ENCODE measurements at places on chromosomes 2 and 18.

DNA sequence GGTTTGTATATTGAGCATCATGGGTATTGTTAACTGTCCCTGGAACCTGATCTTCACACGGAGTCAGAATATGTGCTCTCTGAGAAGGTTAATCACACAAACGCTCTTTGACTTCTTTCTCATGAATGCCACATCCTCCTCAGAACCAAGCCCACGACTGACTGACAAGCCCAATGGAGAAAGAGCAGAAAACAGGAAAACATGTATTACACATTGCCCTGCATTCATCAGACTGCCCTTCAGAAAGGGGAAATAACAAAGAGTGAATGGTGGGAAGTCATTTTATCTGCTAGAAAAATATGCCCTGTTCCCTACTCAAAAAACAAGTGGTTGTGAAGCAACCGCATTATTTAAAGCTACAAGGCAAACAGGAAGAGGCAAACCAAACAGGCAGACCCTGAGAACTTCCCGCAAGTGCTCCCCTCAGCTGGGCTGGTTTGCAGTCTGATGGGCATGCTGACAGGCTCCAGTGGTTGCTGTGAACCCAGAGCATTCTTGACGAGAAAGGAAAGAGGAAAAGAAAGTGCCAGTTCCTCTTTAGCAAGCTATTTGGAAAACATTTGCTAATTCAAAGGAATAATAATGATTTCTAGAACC, 172.9 kb upstream of the SETBP1 start:
- DNase-seq, result peak; percentile 30

DNA sequence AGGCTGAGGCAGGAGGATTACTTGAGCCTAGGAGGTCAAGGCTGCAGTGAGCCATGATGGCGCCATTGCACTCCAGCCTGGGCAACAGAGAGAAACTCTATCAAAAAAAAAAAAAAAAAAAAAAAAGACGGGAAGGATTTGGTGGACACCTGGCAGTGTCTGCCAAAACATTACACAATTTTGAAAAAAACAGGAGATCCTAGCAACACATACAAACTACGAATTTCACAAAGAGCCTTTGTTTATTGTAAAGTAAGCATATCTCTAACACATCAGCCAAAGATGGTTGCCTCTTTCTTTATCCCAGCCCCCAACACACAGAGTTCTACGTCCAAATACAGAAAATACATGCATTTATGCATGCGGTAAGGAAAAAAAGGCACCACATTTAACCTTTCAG, 7.6 kb downstream of the GPR45 start:
- DNase-seq, result no peak

DNA sequence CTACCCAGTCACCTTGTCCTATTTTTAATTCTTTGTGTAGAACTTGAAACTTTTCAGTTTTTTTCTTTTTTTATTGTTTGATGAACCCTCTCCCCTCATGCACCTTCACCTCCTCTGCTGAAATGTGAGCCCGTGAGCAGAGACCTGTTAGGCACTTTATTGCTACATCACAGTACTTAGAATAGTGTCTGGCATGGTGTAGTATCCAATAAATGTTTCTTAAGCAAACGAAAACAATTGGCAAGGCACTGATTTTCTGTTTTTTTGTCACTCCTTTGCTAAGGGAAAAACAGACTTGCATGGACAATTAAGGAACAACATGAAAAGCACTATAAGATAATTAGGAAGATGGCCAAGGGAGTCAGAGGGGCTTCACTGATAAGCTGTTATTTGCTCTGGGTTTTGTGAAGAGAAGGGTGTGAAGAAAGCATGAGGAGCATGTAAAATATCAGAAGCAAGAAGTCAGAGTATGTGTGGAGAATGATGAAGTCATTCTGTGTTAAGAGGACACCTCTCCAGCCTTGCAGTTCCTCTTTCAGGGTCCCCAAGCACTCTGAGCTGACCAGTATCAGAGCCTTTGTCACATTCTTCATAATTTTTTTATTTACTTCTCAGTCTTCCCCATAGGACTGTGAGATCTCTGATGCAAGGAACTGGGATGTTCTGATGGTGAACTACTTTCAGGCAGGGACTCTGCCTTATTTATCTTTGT, 99.7 kb upstream of the CAVIN2 start:
- DNase-seq, result no peak

DNA sequence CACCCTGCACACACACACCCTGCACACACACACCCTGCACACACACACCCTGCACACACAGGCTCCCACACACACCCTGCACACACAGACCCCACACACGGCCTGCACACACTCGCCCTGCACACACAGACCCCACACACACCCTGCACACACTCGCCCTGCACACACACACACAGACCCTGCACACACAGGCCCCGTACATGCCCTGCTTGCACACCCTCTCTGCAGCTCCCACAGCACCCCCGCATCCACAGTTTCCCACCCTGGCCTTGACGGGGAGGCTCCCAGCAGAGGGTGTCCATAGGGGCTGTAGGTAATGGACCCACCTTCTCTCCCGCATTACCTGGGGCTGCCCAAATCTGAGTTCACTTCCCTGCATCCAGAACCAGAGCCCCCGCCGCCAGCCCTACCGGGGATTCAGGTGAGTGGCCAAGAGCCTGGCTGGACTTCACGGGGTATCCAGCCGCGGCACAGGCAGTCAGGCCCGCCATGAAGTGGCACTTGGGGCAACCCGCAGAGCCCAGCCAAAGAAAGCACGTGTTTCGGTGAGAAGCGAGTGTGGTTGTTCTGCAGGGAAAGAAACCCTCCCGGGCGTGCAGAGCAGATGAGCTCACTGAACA, 88.6 kb upstream of the GPC1 start:
- DNase-seq, result no peak

DNA sequence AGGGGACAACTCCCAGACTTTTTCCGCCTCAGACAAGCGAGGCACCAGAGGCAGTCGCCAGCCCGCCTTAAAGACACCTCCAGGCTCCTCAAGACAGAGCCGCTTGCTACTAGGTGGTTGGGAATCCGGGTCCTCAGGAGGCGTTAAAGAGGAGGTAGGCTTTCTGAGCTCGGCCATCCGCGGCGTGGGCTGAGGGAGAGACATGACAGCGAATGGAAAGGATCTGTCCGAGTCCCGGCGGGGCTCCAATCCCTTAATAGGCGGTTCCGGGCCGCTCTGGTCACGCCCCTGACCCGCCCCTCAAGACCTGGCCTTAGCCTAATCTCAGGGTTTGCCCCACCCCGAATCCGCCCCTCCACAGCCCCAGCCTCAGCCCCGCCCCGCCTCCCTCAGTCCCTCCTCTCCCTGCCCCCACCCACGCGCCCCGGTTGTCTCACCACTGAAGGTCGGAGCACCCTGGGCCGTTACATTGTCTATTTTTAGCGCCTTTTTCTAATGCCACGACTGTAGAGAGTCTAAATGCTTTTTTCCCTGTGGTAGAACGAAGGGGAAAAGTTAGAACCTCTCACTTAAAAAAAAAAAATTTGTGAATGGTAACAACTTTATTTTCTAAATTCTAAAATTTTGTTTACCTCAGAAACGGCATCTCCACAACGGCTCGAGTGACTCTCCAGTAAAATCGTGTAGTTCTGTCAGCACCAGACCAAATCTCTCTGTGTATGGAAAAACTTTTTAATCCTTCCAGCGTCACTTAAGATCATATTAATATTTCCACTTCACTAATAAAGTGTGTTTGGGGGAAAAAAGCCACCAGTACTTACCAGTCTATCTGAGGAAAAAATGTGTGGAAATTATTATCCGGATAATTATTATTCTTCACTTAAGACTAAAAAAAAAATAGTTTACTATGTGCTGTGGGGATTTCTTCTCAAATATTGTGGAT, at the start of gene RAD51AP2:
TSS of gene RAD51AP2 (minus strand) at position 229 of the 943 bp plus-strand sequence. CDS start at position 204, 25 bp downstream.
- peak; percentile 93 for DNase-seq

DNA sequence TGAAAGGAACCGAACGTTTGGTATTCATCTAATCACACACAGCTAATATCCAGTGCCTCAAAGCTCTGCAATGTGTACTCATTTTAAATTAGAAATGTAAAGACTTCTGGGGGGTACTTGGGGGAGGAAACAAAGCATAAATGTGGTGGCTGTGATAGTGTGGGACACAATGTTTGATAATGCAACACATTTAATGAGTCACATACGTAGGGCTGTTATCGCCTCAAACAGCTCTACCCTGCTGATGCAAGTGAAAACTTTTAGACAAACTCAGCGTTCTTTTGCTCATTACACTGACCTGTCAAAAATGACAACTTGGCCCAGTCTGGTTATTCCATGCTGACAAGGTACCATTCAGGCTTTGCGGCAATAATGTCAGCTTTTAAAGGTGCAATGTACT, 1227.1 kb upstream of the CELF4 start:
- no peak for DNase-seq

DNA sequence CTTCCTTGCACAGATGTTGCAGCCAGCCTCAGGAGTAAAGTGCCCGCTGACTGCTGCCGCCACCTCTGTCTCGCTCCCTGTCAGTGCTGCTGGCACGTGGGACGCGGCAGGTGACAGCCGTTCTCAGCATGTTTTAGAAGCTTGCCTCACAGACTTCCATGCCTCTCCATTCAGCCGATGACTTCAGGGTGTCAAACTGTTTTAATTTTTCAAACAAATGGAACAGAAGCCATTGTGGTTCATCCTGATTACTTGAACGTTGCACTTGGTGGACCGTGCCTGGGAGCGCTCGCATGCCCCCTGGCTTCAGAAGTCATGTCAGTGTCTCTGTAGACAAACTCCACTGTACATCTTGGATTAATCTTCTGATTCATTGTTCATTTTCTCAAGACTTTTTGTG, 62.7 kb upstream of the EML6 start:
- no peak for DNase-seq

GRCh38 chr2:447902-448665, 160.2 kb upstream of the ALKAL2 start:
- no peak for DNase-seq

DNA sequence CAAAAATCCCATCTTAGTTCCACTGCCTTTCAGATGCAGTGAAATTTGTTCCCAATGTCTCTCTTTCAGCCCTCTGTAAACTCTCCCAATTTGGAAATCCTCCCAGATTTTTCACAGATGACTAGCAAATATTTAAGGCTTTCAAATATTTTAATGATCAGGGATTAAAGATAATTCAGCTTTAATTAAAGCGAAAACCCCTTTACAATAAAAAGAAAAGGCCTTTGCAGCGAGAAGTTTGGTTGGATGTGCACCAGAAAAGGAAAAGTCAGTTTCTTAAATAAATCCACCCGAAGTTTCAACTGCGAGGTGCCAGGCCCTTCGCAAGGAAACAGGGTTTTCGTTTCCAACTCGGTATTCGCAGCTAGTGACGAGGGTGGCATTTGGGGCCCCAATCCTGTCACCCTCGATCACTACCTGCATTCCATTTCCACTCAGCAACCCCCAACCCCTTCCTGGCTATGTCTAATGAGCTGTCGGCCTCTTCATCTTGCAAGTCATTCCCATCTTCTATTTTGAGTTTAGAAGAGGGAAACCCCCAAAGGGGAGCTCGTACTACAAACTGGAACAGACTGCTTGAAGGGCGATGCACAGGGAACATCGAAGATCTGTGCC, 1.5 kb downstream of the RAX start:
- no peak for DNase-seq

GRCh38 chr18:48084858-48085257, 154.4 kb upstream of the SMAD2 start:
- no peak for DNase-seq

GRCh38 chr2:236293241-236293810, 29.1 kb upstream of the ASB18 start:
- no peak for DNase-seq

GRCh38 chr2:99472600-99472960, 17.2 kb downstream of the REV1 start:
- DNase-seq, result no peak

- DNase-seq, result peak; percentile 56
Measured at GRCh38 chr2:229974266-229974665, 52.0 kb downstream of the FBXO36 start.

- no peak for DNase-seq
Measured at GRCh38 chr2:112886291-112886690, 24.7 kb upstream of the IL37 start.

GRCh38 chr18:79402977-79403722, 7.4 kb downstream of the NFATC1 start:
- DNase-seq, result peak; percentile 60

DNA sequence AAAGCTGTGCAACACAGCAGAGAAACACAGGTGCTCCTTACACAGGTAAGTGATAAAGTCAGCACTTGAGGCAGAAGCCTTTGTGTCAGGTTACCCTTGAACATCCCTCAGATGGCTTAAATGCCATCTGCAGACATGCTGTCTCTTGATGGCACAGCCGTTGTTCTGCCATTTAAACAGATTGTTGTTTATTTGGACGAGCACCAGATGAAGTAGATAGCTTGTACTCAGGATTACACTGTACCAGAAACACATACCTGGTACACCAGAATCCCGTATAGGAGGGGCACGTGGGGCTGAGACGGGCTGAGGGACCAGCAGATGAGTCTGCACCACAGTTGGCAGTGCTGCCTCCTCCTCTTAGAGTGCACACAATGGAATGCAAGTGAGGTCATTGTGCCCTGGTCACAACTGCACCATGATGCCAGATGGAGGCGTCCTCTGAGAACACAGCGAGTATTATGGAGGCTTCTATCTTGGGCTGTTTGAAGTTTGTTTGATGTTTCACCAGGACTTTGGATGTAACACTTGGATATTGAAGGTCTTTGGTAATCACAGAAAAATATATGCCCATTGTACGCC, 143.0 kb downstream of the TANC1 start:
- DNase-seq, result peak; percentile 61

DNA sequence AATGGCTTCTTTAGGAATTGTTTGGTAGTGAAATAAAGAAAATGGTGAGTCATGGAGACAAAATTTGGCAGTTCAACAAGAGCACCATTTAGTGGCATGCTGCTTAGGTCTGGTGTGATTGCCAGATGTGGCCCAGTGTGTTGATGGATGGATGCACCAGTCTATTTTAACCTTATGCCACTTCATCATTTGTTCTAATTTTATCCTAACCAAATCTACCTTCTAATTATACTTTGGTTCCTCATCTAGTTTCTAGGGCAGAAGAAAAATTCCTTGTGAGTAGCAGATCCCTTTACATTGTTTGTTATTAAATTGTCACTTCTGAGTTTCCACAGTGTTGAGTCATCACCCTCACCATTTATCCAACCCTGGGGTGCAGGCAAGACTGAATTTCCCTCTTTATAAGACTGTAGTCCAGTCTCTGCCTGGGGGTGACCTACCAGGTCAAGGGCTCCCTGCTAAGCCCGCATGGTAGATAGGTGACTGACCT, 32.5 kb downstream of the NABP1 start:
- DNase-seq, result peak; percentile 73

DNA sequence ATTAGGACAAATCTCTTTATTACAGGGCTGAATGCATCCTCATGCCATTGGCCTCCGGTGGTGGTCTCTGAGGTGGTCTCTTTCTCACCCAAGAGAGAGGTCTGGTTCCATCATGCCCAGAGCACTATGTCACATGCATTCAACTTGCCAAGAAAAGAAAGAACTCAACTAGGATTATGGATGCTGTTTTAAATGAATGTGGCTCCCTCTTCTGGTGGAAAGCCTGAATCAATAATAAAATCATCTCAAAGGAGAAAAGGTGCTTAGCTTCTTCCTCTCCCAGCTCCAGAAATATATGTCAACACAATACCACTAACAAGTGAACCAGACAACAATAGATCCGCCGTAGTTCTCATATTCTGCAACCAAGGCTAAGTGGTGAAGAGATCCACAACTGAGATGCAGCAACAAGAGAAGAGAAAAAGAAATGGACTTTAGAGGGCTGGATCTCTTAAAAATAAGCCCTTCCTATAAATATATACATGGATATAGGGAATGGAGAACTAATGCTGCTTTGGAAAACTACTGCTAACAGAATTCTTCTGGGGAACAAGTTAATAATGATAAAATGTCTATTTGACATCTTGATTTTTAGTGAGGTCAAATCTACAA, 396.8 kb downstream of the NCKAP5 start:
- peak; percentile 83 for DNase-seq

All from astrocyte of the hippocampus (primary cell).